ENCODE measurements at places on chromosomes 3 and 15.

DNA sequence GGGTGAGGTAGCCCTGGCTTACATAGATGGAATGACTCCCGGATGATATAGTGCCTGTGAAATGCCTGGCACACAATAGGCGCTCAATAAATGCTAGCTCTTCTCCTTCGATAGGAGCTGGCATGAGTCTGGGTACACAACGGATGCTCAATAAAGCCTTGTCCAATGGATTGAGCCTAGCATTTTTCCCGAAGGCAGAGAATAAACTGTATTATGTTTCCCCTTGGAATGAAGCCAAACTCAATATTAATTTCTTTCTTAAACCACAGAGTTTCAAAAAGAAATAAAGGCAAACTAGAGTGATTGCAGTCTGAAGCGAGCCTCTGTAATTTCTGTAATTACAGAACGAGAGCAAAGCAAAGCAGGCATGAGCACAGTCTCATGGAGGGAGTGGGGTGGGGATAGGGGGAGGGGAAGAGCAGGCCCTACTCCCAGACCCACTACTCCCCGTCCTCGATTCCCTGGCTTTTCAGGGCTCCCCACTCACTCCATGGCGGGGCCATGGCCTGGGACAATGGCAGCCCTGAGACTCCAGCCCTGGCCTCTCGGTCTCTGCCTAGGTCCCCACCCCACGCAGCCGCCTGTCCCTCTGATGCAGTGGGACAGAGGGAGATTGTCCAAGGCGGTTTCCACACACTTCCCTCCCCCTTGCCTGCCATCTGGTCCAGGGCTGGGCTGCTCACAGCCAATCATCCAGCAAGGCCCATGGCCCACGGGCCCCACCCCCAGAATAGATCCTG lies 18.0 kb downstream of the SLC6A1 start:
- H3K36me3 ChIP-seq, result no peaks in the 10 kb centered on the region
- H3K4me3 ChIP-seq, result no peak overlapping the region
- DNase-seq, result no peak
- H3K4me1 ChIP-seq, result no peaks in the 10 kb centered on the region
- peaks cover 20% of the 10 kb centered on the region for H3K27me3 ChIP-seq

- no peak overlapping the region for H3K27ac ChIP-seq
- no peaks in the 10 kb centered on the region for H3K36me3 ChIP-seq
- no peak overlapping the region for H3K4me3 ChIP-seq
- H3K27me3 ChIP-seq, result no peaks in the 10 kb centered on the region
Observed at GRCh38 chr3:124597979-124598378, 132.3 kb upstream of the UMPS start.

DNA sequence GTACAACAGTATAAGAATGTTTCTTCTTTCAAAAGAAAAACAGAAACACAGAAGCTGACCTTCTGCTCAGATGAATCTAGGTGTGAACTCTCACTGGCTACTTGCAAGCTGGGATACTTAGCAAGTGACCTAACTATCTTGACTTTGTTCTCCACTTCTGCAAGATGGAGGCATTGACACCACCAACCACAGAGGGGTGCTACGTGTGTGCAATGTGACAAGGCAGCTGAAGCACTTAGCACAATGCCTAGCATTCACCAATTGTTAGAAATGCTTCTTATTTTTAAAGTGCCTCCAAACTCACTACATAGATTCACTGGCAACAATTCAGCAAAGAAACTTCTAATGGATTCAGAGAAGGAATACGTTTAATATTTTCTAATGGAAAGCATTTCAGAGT lies 331.4 kb upstream of the WNT5A start:
- no peaks in the 10 kb centered on the region for H3K4me1 ChIP-seq
- no peaks in the 10 kb centered on the region for H3K27me3 ChIP-seq
- H3K4me3 ChIP-seq, result no peak overlapping the region
- no peaks in the 10 kb centered on the region for H3K36me3 ChIP-seq

GRCh38 chr3:178743297-178743696 lies 207.1 kb downstream of the KCNMB2 start:
- H3K4me1 ChIP-seq, result no peaks in the 10 kb centered on the region
- H3K36me3 ChIP-seq, result no peaks in the 10 kb centered on the region
- H3K27ac ChIP-seq, result no peak overlapping the region

DNA sequence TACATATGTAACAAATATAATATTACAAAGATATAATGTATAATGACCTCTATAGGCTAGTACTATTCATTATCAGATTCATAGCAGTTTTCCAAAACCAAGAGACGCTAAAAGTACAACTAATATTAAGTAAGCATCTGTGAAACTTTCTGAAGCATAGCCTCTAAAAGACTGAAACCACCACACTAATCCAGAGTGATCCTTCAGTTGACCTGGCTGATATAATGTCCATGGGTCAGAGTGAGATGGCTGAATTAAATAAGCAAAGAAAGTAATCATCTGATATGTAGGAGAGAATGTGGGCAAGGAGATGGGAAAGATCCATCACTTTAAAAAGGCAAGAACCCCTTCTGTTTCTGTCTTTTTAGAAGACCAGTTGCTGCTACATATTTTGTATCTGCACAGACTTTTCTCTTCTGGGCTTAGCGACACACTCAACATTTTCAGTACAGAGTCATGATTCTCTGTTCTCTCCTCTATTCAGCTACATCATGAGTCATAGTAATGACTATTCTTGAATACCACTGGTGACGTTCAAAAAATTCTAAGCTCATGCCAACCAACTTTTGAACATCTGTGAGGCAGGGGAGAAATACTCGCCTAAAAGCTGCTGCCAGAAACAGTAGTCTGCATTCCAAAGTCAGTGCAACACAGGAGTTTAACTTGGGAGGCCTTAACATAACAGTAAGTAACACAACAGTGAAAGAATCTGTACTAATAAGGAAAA lies 149.6 kb downstream of the MAGI1 start:
- peaks cover 18% of the 10 kb centered on the region for H3K4me1 ChIP-seq
- no peaks in the 10 kb centered on the region for H3K36me3 ChIP-seq
- no peak for DNase-seq
- peak overlapping the region; percentile 61 for H3K27ac ChIP-seq

DNA sequence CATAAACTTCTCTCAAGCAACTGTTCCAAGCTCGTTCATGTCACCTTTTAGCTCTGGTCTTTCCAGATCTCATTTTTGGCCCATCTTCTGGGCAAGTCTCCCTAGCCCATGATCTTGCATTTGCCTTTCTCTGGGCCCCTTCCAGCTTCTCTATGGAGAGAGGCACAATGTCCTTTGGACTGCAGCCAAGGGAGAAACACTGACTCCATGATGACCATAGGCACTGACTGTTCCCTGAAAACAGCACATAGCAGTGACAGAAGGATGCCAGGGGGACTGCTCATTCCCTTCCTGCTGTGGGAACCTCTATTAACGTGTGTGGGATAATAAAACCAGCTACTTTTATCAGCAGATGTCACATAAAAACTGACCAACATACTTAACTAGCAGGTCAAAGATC lies 60.3 kb downstream of the STRIT1 start:
- no peaks in the 10 kb centered on the region for H3K27me3 ChIP-seq
- no peaks in the 10 kb centered on the region for H3K36me3 ChIP-seq
- peaks cover 10% of the 10 kb centered on the region for H3K4me1 ChIP-seq
- no peak overlapping the region for H3K4me3 ChIP-seq
- peak overlapping the region; percentile 25 for H3K27ac ChIP-seq

- no peaks in the 10 kb centered on the region for H3K36me3 ChIP-seq
- H3K4me3 ChIP-seq, result no peak overlapping the region
- peak overlapping the region; percentile 2 for H3K27ac ChIP-seq
- H3K27me3 ChIP-seq, result no peaks in the 10 kb centered on the region
- H3K4me1 ChIP-seq, result peaks cover 6% of the 10 kb centered on the region
Observed at GRCh38 chr3:123653221-123653682, 68.4 kb upstream of the HACD2 start.

DNA sequence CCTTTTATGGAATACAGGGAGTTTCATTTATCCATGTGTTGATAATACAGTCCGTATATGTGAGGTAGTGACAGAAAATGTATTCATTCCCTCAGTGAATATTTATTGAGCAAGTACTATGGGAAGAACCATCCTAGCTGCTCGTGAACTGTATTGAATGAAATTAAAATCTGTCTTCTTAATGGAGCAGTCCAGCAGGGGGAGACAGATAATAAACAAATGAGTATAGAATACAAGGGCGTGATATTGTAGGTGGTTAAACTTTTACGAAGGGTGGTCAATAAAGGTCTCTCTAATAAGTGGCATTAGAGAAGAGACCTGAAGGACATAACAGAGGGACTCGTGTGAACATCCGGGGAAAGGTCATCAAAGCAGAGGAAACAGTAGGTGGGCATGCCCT lies 62.7 kb upstream of the OSTN start:
- H3K36me3 ChIP-seq, result no peaks in the 10 kb centered on the region
- H3K27me3 ChIP-seq, result no peaks in the 10 kb centered on the region
- no peak overlapping the region for H3K4me3 ChIP-seq
- no peak for DNase-seq
- H3K27ac ChIP-seq, result no peak overlapping the region

- H3K27ac ChIP-seq, result no peak overlapping the region
- no peaks in the 10 kb centered on the region for H3K27me3 ChIP-seq
- no peak overlapping the region for H3K4me3 ChIP-seq
- DNase-seq, result no peak
Observed at GRCh38 chr3:95645291-95645690, 1169.1 kb upstream of the EPHA6 start.

- no peaks in the 10 kb centered on the region for H3K4me1 ChIP-seq
- no peaks in the 10 kb centered on the region for H3K36me3 ChIP-seq
- no peak for DNase-seq
- H3K27ac ChIP-seq, result no peak overlapping the region
Observed at GRCh38 chr3:2334921-2335320, 236.3 kb downstream of the CNTN4 start.

GRCh38 chr3:9295007-9295406 lies 45.6 kb upstream of the SRGAP3 start:
- no peak overlapping the region for H3K27ac ChIP-seq
- H3K4me1 ChIP-seq, result no peaks in the 10 kb centered on the region
- no peak for DNase-seq
- no peaks in the 10 kb centered on the region for H3K36me3 ChIP-seq

GRCh38 chr3:150797155-150797554 lies 34.2 kb upstream of the SIAH2 start:
- no peak overlapping the region for H3K4me3 ChIP-seq
- H3K27ac ChIP-seq, result no peak overlapping the region
- H3K27me3 ChIP-seq, result no peaks in the 10 kb centered on the region
- no peaks in the 10 kb centered on the region for H3K36me3 ChIP-seq
- no peak for DNase-seq

DNA sequence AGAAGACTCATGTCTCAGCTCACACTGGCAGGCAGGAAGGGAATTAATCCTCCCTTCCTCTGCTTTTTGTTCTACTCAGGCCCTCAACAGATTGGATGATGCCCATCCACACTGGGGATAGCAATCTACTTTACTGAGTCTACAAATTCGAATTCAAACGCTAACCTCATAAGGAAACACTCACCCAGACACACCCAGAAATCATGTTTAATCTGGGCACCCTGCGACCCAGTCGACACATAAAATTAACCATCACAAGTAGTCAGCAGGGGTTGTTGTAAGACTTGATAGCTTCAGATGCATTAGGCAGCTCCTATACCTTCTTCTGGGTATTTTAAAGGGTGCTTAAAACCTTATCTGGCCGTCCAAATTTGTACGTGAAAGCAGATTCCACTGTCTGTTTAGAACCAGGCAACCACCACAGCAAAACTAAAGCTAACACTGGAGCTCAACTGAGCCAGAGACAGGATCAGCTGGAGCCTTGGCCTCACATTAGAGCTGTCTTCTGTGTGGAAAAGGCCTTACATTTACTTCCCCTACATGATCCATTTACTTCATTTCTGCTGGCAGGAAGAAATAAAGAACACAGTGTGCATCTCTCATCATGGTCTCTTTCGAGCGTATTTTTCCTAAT lies 407.3 kb upstream of the PPP2R3A start:
- no peaks in the 10 kb centered on the region for H3K36me3 ChIP-seq
- DNase-seq, result no peak
- no peaks in the 10 kb centered on the region for H3K4me1 ChIP-seq

DNA sequence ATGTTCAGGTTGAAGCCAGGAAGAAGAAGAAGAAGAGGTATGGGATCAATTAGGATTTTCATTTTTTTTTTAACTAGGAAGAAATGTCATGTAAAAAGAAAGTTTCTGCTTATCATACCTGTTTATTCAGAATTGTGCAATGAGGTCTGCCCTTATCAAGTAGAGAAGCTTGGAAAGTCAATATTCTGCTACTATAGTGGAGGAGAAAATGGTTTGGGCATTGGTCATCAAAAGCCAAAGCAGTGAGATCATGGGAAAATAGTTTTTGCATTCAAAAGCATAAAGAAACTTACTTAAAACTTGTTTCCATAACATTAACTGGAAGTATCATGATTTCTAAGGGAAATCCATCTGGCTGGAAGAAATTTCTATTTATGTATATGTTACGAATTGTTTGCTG lies 1239.2 kb downstream of the NSUN3 start:
- DNase-seq, result no peak
- H3K4me1 ChIP-seq, result peaks cover 6% of the 10 kb centered on the region
- no peaks in the 10 kb centered on the region for H3K27me3 ChIP-seq
- no peaks in the 10 kb centered on the region for H3K36me3 ChIP-seq
- no peak overlapping the region for H3K27ac ChIP-seq

DNA sequence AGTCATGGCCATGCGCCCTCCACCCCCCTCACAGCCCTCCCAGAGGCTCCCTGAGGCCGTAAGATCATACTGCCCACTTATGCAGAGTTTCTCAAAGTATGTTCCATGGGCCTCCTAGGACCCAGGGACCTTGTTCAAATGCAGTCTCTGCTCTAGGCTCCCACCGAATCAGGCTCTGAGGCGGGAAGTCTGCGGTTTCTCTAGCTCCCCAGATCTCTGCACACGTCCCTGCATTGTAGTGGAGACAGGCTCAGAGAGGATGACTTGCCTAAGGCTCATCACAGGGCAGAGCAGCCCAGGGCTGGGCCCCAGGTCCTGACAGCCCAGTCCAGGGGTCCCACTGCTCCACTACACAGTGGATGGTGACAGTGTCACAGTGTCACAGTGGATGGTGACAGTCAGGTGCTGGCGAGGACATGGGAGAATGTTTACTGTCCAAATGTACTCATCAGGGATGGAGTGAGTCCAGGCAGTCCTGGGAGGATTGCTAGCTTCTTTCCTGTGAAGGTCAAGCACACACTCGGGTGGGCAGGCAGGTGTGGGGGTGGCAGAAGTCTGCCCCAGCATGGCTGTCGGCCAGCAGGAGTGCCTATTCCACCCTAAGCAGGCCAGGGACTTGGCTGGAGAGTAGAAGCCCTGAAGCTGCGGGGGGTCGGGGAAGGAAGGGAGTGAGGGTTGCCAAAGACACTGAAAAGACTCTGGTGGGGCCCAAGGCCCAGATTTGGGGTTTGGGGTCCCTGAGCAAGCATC lies 12.4 kb downstream of the ANKRD63 start:
- H3K27me3 ChIP-seq, result no peaks in the 10 kb centered on the region
- no peak overlapping the region for H3K4me3 ChIP-seq
- H3K4me1 ChIP-seq, result peaks cover 8% of the 10 kb centered on the region
- no peak for DNase-seq
- no peak overlapping the region for H3K27ac ChIP-seq
- H3K36me3 ChIP-seq, result 0 out of 2 replicates have a peak, but pooled peaks cover 3% of the 10 kb centered on the region

GRCh38 chr3:187673012-187673411 lies 2.8 kb upstream of the SST start:
- peaks cover 39% of the 10 kb centered on the region for H3K27me3 ChIP-seq
- H3K4me3 ChIP-seq, result no peak overlapping the region
- no peaks in the 10 kb centered on the region for H3K36me3 ChIP-seq
- no peak for DNase-seq
- H3K27ac ChIP-seq, result no peak overlapping the region
